Spinal cord (tissue), 10 donors: ENCODE measurements at places on chromosomes 3 and 15. TPM values are rescaled to one million over a fixed set of nuclear protein-coding genes. Genes with fewer than 3 reads are reported as not detected.

DNA sequence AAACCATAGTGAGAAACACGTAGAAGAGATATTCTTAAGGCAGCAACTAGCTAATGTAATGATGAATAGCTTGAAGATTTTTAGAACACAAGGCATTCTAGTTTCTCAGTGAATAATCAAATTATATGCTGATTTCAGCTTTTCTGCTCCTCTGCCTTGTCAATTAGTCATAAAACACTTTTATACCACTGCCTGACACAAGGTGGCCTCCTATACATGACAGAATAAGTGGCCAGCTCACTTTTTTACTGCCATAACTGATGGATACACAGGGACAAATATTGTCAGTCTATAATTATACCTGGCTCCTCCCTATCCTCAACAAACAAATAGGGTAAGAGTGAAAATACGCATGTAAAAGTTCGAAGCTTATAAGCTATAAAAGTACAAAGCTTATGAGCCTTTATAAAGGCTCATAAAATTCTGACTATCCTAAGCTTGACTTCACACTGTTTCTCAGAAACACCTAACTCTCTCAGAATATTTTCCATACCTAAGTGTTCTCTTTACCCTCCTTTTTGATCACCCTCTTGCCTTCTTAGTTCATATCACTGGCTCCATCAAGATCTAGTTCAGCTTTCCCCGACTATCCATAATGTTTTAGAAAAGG, 81.6 kb downstream of the HERC1 start:
- peaks cover 15% of the 10 kb centered on the region for H3K36me3 ChIP-seq
- no peak overlapping the region for H3K4me3 ChIP-seq
- no peak overlapping the region for H3K27ac ChIP-seq
- no peaks in the 10 kb centered on the region for H3K27me3 ChIP-seq
- DNase-seq: peak; percentile 22

GRCh38 chr3:177478170-177478867, 281.0 kb upstream of the TBL1XR1 start:
- peak overlapping the region; percentile 17 for H3K27ac ChIP-seq
- DNase-seq: no peak
- H3K27me3 ChIP-seq: no peaks in the 10 kb centered on the region
- no peaks in the 10 kb centered on the region for H3K36me3 ChIP-seq
- H3K4me1 ChIP-seq: no peaks in the 10 kb centered on the region

CORO2B gene
- total RNA-seq: 16.7 TPM

DNA sequence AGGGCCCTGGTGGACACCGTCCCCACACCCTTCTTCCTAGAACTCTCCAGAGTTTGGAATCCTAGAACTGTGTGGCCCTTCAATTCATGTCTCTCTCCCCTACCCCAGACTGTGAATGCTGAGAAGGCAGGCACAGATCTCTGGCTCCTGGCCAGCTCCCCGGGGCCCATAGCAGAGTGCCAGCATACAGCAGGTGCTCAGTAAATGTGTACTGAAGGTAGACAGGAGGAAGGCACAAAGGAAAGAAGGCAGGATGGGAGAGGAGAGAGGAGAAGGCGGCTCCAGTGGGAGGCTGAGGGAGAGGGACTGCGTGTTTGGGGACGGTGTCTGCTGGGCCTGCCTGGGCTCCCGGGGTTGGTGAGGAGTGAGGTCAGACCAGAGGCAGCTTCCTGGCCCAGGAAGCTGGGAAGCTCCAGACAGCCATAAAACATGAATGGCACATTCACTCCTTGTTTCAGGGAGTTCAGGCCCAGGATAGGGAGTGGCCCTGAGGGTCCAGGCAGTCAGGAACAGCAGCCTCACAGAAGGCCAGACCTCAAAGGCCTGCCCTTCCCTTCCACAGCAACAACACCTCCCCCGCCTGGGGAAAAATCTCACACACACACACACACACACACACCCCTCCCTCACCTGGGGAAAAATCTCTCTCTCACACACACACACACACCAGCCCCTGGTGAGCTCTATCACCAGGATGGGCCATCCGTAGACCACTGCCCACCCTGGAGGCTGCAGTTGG, 137.1 kb upstream of the PRR20G start:
- no peak overlapping the region for H3K27ac ChIP-seq
- H3K27me3 ChIP-seq: no peaks in the 10 kb centered on the region
- peaks cover 80% of the 10 kb centered on the region for H3K4me1 ChIP-seq
- H3K4me3 ChIP-seq: no peak overlapping the region
- DNase-seq: no peak
- peaks cover 2% of the 10 kb centered on the region for H3K36me3 ChIP-seq
